ENCODE measurements at places on chromosomes 2 and 18.

GRCh38 chr2:138503087-138503442, 1.5 kb downstream of the SPOPL start:
- no peak for DNase-seq

DNA sequence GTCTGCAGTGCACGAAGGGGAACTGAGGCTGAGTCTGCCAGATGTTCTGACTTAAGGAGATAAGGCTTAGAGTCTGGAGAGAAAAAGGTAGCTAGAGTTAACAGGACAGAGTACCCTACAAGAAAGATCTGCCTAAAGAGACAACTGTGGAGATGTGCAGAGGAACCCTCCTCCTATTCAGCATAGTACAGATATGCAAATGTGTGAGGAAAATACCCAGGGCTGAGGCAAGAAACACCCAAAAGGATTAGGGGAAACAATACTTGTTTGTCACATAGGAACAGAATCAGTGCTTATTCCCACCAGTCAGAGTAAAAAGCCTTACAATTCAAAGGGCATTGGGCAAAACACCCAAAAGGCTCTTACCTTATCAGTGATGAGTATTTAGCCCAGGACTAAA, 67.8 kb downstream of the SS18 start:
- no peak for DNase-seq

GRCh38 chr2:144559681-144560080, 39.8 kb upstream of the ZEB2 start:
- DNase-seq: no peak

DNA sequence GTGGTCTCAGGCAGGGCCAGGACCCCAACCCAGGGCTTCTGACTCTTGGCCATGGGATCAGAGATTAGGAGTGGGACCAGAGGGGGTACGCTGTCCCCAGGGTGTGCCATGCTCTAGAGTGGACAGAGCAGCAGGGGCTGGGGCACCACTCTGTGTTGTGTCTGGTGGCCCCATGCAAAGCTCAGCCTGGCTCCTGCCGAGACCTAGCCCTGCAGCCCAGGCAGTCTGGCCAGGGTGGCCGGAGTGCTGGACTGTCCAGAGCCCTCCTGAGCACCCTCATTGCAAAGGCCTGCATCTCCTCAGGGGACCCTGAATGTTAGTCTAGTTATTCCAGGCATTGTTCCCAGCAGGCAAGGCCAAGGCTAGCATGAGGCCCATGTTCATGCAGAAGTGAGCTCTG, 162.3 kb downstream of the TNS1 start:
- no peak for DNase-seq

DNA sequence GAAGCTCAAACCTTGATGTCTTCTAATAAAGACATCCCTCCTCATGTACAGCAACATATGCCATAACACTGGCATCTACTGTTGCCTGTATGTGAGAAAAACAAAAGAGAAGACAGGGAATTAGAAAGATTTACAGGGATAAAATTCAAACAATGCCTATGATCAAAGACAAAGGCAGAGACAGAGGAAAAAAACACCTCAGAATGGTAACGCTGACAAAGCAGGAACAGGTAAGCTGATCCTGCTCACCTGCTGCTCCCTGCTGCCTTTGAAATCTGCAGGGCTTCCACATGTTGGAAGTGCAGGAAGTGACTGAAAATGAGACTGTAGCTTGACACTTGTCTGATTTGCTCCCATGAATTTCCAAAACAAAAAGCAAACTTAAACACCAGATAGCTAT, 90.2 kb upstream of the DNAJC10 start:
- DNase-seq: no peak

GRCh38 chr2:230877759-230878598, 13.2 kb downstream of the ITM2C start:
- no peak for DNase-seq

- DNase-seq: no peak
Measured at GRCh38 chr2:186918495-186918894, 69.5 kb upstream of the ZSWIM2 start.

GRCh38 chr2:136122661-136123060, 4.7 kb upstream of the CXCR4 start:
- DNase-seq: no peak

GRCh38 chr18:10985689-10986088, 163.7 kb downstream of the PIEZO2 start:
- no peak for DNase-seq

- DNase-seq: no peak
Measured at GRCh38 chr18:49970319-49970718, 157.0 kb upstream of the ACAA2 start.

DNA sequence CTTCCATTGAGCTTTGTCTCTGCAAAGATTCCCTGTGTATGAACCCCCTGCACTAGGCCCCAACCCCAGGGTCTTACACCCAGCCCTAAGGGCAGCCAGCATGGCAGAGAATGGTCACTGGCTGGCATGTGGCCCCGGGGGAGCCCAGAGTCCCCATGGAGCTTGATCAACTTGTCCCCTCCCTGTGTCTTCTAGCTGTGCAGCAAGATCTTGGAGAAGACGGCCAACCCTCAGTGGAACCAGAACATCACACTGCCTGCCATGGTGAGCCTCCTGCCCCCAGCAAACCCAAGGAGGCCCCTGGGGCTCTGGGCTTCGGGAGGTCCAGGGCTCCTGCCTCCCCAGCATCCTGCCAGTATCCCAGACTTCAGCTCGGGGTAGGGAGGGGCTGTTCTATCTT, 81.5 kb downstream of the DYSF start:
- no peak for DNase-seq

GRCh38 chr2:134590679-134591078, 128.1 kb downstream of the TMEM163 start:
- no peak for DNase-seq

DNA sequence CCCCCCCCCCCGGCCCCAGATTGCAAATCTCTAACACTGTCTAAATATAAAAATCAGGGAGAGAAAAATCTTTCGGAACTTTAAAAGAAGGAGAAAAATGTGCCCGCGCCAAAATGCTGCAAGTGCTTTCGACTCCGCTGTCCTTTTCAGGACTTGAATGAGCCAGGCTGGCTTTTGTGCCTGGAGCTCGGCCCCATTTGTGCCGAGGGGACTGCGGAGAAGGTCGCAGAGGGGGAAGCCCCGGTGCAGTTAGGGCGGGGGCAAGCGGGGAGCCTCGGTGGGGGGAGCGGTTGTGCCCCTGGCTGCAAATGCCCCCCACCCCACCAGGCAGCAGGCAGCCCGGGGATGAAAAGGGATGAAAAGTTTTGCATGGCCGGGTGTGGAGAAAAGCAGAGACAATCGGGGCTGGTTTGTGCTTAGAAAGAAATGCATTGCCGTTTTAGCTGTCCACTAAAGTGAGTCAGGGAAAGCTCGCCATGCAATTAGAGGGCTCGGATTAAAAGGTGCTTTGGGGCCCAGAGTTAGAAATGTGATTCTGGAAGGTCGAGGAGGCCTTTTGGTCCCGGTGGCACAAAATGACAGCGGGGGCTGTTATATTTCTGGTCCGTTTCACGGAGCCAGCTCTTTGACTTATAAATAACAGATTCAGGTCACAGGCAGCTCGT, 1.6 kb downstream of the INHBB start:
- no peak for DNase-seq
